ENCODE measurements at places on chromosomes 6 and 20.

GRCh38 chr20:63446216-63447024, 26.0 kb downstream of the KCNQ2 start:
- no peak for DNase-seq

DNA sequence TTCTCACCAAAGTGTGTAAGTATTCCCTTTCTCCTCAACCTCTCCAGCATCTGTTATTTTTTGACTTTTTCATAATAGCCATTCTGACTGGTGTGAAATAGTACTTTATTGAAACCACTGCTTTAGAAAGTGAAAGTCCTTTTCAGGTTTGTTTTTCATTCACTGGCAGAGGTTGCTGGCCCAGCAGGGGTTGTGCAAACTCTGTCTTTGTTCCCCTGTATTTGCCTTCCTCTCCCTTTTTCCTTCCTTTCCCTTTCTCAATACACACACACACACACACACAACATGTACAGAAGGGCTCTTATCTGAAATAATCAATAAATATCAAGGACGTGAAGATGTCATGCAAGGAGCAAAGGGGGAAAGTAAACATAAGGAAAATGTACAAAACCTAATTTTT, 99.8 kb downstream of the LY86 start:
- no peak for DNase-seq

DNA sequence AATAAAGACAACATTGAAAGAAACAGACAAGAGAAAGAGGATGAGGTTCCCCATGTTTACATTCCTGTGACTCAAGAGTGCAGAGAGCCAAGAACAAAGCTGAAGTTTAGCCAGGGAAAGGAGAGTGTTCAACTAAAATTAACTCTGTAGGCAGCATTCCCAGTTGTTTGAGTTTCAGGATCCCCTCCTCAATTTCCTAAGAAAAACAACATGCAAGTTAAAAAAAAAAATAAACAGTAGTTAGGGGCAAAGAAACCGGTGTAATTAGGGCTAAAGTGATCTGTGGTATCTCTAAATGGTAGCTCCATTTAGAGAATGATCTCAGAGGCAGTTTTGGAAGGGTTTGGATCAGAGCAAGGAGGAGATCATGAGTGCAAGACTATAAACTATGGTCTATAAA, 30.9 kb upstream of the RAB23 start:
- DNase-seq, result no peak

DNA sequence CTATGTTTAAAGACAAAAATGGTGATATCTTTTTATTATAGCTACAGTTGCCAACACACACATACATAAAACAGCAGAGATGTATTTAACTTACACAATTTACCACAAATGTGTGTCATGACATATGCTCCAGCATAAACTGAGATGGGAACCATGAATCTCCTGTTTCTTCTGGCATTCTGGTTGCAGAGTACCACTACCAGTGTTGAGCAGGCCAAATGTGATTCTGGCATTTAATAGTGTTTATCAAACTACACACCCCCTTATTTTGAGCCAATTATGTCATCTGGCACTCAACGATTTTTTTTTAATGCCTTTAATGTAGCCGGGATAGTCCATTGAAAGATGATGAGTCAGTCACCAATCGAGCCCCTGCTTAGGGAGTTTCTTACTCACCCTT, 59.0 kb upstream of the TPD52L1 start:
- peak; percentile 49 for DNase-seq

GRCh38 chr20:51727872-51728271, 40.3 kb downstream of the ATP9A start:
- no peak for DNase-seq

GRCh38 chr6:42103753-42104094, 38.7 kb downstream of the C6orf132 start:
- DNase-seq, result no peak

DNA sequence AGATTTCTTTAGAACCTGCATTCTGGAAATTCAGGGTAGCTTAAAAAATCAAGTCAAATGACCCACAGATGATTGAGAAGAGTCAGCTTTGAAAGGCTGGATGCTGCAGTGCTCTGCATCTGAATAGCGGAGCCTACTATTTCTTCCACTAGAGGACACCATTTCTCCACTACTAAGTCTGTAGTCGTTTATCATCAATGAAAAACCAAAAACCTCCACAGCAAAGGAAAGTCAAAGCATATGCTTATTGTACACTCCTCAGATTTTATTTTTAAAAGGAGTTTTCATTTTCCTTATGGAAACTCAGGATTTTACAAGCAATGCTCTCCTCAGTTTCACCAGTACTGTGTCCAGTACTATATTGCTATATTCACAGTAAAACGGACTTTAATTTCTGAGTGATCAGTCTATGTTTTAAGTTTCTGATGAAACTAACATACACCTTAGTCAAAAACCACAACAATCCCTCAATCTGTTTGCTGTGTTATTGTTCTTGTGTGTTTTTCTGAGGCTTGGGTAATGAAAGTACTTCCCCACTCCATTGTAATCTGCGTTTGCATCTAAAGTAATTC, 50.5 kb upstream of the ENPP5 start:
- DNase-seq, result peak; percentile 10

Data from fibroblast of skin of left biceps (primary cell).